BJ (cell line): ENCODE measurements at places on chromosomes 4 and X. TPM values are rescaled to one million over a fixed set of nuclear protein-coding genes. Genes with fewer than 3 reads are reported as not detected.

DNA sequence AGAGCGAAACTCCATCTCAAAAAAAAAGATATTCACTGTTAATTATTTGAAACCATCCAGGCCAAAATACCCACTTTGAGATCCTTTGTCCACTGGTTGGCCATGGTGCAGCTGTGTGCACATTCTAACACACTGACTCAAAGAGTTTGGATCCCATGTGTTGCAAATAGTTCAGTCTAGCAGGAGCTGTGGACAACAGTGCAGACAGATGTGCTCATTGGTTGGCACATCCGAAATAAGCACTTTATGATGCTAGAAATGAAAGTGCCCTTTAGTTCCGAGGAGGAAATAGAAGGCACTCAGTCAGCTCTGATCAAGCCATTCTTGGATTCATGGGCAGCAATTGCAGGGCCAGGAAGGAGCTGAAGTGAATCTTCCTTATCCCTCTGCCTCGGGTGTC is 63.0 kb upstream of the TMEM150C start:
- no peak for DNase-seq

- DNase-seq, result no peak
These were observed 19.0 kb downstream of the SLC2A9 start for GRCh38 chr4:10002278-10002677.

GRCh38 chr4:99219479-99219878 is 433 bp upstream of the ADH6 start:
- DNase-seq, result no peak

The SYTL5 gene
- polyA plus RNA-seq, result 0.48 and 0.64 TPM in 2 replicates

The NEXMIF gene
- under 0.01 TPM in 1 of 2 replicates, not detected in the other for polyA plus RNA-seq

The PABPC4L gene
- 2.5 and 3.8 TPM in 2 replicates for polyA plus RNA-seq
